ENCODE measurements at places on chromosomes 11 and 22.

DNA sequence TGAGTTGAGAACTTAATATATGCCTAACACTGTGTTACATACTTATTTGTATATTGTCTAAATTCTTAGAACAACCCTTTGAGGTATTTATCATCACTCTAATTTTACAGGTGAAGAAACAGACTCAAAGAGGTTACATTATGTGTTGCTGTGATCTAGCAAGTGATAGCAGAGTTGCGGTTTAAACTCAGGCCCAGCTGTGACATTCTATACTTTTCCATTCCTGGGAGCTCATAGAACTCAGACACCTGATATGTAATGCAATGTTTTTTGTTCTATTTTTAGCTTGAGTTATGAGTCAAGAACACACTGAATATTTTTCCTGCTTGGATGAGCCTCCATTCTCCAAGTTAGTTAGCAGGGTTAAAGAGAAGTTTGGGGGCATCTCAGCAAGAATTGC is 449.7 kb upstream of the DDI1 start:
- no peak for DNase-seq

DNA sequence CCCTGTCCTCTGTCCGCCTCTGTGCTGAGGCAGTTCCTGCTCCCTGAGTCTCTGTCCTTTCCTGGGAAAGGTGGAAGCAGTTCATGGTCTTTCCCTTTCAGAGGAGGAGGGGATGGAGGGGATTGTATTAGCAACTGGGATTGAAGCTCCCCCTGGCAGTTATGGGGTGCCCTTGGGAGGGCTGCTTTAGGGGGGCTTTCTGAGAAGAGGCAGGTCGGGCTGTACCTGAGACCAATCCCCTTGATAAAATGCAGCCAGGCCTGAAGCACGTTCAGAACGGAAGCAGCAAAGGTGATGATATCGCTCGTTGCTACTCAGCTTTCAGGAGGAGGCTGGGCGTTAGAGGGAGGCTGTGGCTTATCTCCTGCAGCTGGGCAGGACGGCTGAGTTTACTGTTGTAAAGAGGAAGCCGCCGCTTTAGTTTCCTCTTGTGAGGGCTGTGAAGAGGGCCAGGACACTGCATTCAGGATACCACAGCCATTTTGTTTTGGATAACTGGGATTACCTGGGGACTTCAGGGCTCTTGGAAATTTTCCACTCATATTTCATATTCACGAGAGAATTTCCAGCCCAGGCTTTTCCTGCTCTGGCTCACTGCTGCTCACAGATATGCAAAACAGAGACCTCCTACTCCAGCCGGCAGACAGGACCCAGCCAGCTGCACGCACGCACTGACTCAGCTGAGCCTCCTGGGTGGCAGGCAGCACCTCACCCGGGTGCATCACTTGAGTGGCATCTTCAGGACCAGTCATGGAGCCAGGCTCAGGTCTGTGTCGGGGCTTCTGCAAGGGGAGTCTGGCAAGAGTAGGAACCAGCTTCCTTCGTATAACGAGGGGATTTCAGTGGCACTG is 798 bp downstream of the AMPD3 start:
- DNase-seq: peak; percentile 78

DNA sequence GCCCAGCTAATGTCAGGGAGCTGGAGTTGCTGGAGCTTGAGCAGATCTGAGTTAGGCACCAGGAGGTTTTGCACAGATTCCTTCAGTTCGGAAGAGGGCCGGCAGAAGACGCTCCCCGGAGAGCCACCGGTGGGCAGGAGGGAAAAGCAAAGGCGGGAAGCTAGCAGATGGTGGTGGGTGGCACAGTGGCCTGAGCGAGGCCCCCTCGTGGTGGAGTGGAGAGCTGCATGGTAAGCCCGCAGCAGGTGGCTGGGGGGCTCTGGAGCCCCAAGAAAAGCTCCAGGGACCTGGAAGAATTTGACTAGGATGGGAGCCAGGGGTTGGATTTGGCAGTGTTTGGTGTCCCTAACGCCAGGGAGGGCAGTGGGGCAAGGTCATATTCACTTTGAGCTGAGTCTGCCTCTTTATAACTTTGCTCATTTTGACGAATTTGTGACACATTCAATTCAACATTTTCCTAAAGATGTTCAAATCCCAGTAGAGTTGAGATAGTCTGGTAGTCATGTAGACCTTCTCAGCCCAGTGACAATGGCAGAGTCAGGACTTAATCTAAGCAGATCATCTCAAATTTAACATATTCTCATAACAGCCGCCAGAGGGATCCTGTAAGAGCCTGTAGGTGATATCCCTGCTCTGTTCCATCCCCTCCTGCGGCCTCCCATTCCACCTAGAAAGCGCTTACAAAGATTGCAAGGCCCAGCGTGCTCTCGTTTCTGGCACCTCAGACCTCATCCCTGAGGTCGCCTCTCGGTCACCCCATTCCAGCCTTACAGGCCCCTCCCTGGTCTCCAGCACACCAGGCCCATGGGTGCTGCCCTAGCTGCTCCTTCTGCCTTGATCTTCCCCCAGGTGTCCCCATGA is 57.9 kb downstream of the TRIM29 start:
- no peak for DNase-seq

DNA sequence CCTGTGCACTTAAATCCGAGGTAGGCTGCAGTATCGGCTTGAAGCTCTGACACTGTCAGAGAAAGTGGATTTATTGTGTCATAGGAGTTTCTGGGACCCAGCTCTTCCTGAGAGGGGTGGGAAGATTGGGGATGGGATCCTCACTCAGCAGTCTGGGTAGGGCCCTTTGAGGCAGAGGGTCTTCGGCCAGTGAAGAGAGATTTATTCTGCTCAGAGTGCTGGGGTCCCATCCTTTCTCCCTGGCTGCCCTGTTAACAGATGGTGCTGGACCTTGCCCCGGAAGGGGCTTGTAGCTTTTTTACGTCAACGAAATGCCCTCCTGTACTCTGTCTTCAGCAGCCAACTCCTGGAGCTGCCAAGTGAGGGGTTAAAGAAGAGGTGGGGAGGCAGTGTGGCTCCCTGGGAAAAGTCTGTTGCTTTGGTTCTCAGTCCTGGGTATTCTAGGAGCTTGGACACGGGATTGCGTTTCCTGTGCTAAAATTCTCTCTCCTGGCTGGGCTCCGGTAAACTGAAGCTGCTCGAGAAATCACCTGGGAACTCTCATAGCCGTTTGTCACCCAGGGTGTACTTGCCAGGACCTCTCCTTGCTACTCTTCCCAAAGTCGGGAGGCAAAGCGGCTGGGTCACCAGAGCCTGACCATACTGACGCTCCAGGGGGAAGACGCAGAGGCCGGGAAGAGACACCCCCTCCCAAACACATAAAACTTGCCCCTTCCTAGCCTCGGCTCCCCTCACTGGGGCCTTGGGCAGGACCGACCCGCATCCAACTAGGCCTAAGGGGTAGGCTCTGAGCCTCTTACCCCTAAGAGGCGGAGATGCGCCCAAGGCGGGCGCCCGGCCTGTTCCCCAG is 806 bp upstream of the SMDT1 start:
- DNase-seq: no peak

GRCh38 chr22:24402460-24403192 is 24.8 kb upstream of the ADORA2A start:
- DNase-seq: peak; percentile 75

GRCh38 chr11:30859669-30860068 is 273.5 kb upstream of the MPPED2 start:
- DNase-seq: peak; percentile 50

DNA sequence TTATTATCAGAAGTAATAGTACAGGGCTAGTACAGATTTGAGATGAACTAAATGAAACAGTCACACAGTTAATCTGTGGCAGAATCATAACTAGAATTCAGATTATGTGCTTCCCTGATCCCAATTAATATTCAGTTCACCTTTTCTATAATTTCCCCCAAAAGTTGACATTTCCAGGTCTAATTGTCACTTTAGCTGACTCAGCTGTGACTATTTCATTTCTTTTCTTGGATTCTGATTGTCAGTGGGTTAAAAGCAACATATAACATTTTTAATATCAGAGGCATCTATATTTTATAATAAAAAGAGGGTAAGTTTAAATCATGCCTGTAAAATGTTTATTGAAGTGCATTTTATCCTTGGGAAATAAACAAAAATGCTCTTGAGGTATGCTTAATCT is 28.8 kb upstream of the SOX6 start:
- no peak for DNase-seq

DNA sequence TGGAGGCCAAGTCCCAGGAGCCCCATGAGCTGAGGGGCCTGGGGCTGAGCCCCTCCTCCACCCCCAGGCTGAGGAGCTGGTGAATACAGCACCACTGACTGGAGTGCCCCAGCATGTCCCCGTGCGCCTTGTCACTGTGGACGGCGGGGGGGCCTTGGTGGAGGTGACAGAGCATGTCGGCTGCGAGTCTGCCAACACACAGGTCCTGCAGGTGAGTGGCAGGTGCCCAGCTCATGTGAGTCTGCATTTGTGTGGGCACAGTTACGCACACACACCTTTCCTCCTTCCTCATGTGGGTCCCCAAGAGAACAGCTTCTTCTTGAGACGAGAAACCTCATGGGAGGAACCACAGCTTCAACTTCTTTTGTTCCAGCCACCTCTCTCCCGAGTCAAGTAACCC is 7.7 kb downstream of the TMEM132A start:
- DNase-seq: no peak

DNA sequence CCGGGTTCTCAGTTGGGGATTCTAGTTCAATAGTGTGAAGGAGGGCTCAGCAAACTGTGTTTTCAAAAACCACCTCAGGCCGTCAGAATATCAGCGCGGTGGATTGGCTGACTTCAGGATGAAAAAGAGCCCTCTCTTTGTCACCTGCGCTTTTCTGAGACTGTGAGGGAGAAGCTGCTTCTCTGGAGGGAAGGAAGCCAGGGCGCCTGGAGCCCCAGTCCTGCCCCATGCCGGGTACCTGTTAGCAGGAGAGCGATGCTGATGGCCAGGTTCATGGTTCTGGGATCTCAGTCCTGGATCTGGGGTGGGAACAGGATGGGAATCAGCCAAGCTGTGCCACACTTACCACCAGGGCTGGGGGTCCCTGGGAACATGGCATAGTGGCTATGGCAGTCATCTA is 2.3 kb downstream of the THY1 start:
- no peak for DNase-seq

GRCh38 chr11:131645237-131645636 is 274.8 kb downstream of the NTM start:
- no peak for DNase-seq

DNA sequence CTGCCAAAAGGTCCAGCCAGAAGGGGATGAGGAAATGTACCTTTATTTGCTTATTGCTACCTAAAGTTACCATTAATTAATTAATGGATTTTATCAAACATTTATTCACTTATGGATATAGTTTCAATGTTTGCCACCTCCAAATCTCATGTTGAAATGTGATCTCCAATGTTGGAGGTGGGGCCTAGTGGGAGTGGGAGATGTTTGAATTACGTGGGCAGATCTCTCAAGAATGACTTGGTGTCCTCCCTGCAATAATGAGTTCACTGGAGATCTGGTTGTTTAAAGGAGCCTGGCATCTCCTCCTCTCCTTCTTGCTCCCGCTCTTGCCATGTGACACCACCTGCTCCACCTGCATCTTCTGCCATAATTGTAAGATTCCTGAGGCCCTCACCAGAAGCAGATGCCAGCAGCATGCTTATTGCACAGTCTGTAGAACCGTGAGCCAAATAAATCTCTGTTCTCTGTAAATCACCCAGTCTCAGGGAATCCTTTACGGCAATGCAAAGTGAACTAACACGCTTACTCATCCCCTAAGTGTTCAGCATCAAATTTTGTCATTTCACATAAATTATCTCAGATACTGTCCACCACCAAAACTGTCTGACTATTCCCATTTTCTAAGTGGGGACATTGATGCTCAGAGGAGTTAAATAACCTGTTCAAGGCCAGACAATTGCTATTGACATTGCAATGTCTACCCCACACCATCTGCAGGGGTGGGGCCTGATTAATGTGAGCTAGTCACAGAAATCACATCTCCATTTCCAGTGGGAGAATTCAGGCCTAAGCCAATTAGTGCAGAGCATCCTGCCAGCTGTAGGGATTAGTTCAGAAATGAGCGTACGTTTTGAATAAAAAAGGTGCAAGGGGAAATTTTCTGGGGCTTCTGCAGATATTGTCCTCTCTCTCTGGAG is 51.6 kb upstream of the SYN3 start:
- DNase-seq: no peak

DNA sequence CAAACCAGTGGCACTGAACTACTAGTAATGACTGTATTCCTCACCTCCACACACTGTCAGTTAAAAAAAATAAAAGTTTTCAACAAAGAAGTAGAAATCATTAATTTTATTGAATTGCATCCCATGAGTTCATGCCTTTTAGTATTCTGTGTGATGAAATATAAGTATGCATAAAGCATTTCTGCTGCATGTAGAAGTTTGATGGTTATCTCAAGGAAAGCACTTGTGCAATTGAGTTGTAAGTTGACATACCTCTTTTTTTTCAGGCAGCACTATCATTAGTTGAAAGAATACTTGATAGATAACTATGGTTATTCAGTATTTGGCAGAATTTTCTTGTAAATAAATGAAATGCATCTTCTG is 104.4 kb downstream of the STIM1 start:
- no peak for DNase-seq

DNA sequence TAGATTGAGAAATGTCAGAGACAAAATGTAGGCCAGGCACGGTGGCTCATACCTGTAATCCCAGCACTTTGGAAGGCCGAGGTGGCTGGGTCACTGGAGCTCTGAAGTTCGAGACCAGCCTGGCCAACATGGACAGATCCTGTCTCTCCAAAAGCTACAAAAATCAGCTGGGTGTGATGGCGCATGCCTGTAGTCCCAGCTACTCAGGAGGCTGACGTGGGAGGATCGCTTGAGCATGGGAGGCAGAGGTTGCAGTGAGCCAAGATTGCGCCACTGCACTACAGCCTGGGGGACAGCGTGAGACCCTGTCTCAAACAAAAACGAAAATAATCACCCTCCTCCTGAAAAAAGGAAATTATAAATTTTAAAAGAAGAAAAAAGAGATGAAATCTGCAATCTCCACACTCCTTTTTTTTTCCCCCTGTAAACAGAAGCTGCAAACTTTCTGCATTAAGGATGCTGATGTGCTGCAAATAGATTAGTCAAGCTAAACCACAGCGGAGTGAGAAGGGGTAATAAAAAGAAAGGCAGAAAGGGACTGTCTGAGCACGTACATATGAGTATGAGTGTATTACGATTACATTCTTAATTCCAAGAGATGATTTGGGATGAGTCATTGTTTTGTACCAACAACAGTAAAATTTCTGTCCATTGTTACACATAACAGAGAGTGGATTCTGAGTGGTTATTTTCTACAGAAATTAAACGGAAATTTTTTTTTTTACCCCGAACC is 87.3 kb downstream of the SIK3 start:
- no peak for DNase-seq

DNA sequence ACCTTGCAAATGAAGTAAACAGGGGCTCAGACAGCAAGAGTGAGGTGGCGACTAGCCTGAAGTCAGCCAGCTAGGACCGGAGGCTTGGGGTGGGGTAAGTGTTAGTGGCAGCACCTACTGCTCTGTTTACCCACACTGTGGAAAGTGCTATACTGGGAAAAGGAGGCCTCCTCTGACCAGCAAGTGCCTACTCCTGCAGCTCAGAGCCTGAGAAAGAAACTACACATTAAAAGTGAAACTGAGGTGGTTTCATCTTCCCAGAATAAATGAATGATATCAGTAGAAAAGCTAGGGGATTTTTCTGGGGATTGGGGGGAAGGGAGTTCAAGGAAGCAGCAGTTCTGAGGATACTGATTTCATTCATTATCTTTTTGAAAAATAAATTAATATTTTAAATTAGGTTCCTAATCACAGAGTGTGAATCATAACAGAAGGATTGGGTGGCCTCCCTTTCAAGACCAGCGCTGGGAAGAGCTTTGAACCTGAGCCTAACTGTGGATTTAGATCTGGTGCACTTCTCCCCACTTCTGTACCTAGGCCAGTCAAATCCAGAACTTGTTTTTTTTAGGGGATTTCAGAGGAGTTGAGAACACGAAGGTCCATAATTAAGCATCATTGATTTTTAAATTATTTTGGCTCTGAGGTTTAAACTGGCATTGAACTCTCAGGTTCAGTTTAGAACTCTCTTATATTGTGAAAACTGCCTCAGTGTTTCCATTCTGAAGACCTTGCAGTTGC is 48.1 kb upstream of the GRAMD1B start:
- no peak for DNase-seq

Measured in SK-N-SH (cell line).